Activated CD4-positive, alpha-beta T cell treated with anti-CD3 and anti-CD28 coated beads, Interleukin-2, amount 50 U/mL, for 48 hours (primary cell): ENCODE measurements at places on chromosomes 3 and 15.

DNA sequence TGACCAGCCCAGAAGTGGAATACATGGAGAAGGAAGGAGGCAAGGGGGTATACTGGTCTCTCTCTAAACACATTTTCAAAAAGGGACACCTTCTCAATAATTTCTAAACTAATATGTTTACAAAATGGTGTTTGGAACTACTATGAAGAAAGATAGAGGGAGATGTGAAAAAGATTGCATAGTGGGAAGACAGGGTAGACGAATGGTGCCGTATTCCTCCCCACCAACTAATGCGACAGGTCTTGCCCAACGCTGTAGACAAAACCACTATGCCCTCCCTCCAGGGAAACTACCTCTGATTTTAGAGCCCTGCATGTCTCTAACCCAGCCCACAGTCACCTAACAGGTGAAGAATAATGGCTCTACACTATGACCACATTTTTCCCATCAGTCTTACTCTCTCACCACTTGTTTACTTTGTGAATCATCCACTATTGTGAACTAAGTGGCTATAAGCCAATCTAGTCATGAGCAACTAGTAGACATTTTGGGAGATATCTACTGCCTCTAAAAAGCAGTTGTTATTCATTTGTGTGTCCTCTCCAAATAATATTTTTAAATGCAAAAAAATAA is 108.2 kb upstream of the UBE2E2 start:
- DNase-seq, result no peak

DNA sequence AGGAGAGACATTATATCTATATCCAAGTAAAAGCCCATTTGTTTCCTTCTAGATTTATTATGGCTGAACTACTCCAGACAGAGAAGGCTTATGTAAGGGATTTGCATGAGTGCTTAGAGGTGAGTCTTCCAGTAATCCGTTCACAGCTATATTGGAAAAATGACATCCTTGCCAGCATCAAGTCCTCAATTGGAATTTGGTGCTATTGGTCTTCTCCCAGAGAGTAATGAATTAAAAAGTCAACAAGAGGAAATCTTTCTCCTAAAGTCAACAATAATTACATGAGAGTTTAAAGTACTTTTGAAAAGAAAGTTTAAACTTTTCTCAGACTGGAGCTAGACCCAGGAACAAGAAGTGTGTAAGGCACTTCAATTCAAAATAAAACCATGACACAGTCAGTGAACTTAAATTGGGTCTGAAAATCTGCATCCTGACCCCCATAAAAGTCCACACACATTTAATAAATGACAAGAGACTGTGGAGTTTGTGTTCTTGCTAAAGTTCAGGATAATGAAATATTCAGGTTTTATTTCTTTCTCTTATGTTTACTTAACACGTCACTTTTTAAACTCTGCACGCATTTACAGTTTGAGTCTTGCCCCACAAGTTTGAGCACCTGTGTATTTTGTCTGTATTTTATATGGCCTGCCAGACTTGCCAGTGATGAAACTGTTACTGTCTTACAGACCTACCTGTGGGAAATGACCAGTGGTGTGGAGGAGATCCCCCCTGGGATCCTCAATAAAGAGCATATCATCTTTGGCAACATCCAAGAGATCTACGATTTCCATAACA is 268.2 kb upstream of the UMPS start:
- DNase-seq, result no peak

- DNase-seq, result no peak
These were observed 40.9 kb upstream of the LDHAL6B start for GRCh38 chr15:59165726-59166125.

GRCh38 chr3:120416868-120417267 is 33.9 kb downstream of the FSTL1 start:
- no peak for DNase-seq

- DNase-seq, result no peak
These were observed 746.7 kb downstream of the NAALADL2 start for GRCh38 chr3:175605851-175606250.

DNA sequence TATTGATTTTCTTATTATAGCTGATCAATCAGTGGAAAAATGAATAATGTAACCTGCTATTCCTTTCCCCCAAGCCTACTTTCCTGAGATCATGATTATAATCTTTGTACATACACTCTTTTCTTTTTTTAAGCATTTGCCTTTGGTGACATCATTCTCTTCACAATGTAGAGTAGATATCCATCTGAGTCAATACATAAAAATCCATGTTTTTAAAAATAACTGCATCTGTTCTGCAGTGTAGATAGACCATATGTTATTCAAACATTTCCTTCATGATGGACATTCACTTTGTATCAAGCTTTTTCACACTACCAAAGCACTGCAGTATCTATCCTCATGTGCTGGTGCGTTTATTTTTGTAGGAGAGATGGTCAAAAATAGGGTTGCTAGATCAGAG is 211.1 kb downstream of the PTPRG start:
- DNase-seq, result no peak

GRCh38 chr3:39407773-39408492 is 1.4 kb downstream of the RPSA start:
- no peak for DNase-seq

DNA sequence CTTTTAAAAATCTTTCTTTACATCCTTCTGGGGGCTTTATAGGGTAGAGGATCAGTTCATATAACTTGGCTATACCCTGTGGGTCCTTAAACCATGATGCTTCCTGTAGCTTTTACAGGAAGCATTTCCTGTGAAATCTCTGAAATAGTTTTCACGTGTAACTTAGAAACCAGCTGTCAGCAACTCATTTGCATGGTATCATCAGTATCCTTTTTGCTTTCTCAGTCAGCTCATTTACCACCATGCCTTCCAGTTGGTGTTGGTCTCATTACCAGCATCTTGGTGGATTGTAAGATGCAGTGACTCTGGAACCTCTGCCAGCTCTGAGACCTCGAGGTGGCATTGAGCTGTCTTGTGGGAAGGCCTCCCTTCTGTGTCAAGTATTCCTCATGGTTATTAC is 96.7 kb upstream of the MYZAP start:
- DNase-seq, result no peak

DNA sequence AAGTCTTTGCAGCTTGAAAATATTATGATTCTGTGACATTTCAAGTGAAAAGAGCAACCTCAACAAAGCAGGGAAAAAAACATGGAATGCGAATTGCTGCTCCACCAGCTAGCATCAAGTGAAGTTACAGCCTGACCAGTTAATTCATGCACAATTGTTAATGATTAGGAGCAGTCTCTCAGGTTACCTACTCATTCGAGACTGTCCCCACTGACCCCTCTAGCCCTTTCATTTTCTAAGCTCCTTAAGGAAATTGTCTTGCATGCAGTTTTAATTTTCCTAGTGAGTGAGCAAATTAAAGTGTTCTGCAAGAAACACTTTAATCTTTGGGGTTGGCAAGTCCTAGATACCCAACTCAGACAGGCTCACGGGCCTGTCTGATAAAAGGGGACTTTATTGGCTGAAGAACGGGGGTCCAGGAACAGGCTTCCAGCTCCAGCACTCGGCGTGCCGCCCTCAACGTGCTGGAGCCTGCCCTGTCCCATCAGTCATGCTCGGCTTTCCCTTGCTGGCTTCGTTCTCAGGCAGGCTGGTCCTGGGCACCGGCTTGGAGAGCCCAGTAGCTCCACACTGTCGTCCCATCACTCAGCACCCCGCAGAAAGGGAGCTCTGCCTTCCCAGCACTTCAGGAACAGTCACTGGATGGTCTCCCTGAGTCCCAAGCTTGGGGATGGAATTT is 18.3 kb downstream of the PODXL2 start:
- no peak for DNase-seq

DNA sequence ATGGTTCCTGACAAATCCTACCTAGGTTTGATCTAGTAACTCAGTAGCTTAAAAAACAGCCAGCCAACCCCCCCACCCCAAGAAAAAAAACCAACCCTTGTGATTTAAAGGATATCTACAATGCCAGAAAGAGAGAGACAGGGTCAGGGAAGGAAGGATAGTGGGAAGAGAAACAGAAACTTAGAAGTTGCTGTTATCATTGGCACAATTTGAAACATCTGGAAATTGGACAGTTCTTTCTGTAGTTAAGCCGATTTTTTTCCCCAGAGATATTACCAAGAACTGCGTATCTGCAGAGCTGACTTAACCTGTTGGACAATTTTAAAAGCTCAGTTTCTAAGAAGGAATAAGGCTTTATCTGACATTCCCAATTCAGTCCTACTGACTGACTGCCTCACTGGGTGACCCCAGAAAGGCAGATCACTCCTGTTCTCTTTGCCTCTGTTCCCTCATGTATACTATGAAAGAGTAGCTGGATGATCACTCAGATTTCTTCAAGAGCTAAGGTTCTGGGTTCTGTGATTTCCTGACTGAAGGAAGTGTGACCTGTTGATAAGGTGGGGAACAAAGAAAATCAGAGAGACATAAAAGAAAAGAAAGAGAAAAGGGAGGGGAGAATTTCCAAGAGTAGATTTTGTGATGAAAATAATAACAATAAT is 128.3 kb downstream of the MAP2K5 start:
- DNase-seq, result no peak

DNA sequence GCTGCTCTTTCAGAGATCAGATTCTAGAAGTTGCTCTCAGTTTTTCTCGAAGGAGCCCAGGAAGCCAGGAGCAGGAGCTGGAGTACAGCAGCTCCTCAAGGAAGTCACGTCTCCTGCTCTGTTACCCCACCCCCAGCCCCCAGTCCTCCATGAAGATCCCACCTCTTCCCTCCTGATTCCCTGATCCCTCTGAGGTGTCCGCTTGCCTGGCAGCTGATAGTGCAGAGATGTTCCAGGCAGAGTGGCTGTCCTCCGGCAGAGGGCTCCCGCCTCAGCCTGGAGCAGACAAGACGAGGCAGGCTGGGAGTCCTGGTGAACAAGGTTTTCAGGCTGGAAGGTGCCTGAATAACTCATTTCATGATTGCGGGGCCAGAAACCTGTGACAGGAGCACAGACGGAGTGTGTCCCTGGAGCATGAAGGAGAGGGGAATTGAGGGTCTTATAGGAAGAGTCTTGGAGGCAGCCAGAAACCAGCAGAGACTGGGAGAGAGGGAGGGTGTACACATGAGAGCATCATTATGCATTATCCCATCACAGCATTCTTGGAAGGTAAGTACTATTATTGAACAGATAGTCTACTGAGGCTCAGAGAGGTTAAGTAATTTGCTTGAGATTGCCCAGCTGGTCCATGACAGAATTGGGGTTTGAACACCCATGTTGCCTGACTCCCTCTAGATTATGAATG is 1.2 kb downstream of the HRH1 start:
- DNase-seq, result peak; percentile 41

DNA sequence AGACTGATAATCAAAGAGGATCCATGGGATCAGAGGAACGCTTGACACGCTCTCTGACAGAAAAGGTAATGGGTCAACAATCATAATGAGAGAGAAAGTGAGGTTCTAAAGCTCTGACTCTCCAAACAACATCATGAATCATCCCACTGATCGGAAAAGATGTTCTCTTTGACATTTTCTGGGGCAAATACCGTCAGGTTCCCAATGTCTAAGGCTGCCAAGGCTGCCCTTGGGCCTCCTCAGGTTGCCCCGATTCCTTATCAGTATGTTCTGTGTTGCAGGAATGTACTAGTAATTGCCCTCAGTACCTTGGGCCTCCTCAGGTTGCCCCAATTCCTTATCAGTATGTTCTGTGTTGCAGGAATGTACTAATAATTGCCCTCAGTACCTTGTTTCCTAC is 60.9 kb downstream of the NPTN start:
- no peak for DNase-seq
